GM12865 (cell line): ENCODE measurements at places on chromosomes 3 and 15.
A peak's percentile ranks its signal among the peaks of the same experiment; 100 is the strongest.

GRCh38 chr15:90557186-90558084 is 27.7 kb downstream of the CRTC3 start:
- DNase-seq = peak; percentile 41

GRCh38 chr15:70142072-70142321 is 44.3 kb upstream of the TLE3 start:
- DNase-seq = no peak

- DNase-seq = peak; percentile 6
Measured at GRCh38 chr15:60362321-60363086, 35.3 kb downstream of the ANXA2 start.

GRCh38 chr3:13134879-13135206 is 61.6 kb upstream of the IQSEC1 start:
- no peak for DNase-seq

DNA sequence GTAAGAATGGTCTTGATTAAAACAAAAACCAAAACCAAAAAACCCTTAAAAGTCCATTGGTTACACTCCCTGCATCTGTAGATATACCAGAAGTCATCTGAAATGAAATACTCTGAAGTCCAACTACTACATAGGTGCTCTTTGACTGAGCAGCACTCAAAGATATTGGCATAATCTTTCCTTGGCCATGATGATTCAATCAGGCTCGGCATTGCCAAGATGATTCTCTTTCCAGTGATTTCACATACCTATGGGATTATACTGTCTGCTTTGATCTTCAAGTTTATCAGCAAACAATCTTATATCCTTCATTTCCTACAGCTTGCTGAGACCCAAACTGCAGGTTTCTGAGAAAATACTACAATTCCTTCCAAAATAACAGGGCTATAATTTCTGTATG is 35.9 kb upstream of the DIPK2A start:
- no peak for DNase-seq

DNA sequence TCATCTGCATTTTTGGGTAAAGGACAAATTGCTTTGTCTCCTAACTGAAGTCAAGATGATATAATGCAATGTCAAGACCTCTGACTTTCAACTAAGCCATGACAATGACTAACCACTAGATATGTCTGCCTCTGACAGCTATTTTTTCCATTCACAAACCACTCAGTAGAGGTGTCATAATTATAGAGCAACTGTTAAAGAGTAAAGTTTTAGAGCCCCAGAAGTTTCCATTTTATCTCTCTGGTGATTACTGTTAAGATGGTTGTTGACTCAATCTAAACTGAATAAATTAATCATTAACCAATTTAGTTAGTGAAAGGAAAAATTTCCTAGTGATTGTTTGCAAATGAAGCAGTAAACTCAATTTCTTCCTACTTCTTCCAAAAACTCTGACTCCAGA is 779.9 kb downstream of the GRM7 start:
- DNase-seq = no peak

- DNase-seq = no peak
Measured at GRCh38 chr3:123590685-123591450, 6.0 kb upstream of the HACD2 start.

DNA sequence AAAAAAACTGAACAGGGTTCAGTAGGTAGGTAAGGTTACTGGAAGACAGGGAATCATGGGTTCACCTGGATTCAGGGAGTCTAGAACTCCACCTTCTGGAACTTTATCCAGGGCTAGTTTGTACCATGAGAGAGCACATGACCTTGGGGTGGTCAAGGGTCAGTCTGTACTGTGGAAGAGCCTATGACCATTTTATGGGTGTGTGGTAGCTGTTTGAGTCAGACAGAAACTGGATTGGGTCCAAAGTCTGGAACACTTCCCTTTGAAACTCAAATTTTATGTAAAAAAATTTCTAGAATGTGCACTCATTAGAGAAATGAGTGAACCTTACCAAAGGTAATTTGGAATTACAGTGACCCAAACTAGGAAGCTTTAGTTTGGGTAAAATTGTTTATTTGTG is 486.0 kb upstream of the AGTR1 start:
- DNase-seq = peak; percentile 31

DNA sequence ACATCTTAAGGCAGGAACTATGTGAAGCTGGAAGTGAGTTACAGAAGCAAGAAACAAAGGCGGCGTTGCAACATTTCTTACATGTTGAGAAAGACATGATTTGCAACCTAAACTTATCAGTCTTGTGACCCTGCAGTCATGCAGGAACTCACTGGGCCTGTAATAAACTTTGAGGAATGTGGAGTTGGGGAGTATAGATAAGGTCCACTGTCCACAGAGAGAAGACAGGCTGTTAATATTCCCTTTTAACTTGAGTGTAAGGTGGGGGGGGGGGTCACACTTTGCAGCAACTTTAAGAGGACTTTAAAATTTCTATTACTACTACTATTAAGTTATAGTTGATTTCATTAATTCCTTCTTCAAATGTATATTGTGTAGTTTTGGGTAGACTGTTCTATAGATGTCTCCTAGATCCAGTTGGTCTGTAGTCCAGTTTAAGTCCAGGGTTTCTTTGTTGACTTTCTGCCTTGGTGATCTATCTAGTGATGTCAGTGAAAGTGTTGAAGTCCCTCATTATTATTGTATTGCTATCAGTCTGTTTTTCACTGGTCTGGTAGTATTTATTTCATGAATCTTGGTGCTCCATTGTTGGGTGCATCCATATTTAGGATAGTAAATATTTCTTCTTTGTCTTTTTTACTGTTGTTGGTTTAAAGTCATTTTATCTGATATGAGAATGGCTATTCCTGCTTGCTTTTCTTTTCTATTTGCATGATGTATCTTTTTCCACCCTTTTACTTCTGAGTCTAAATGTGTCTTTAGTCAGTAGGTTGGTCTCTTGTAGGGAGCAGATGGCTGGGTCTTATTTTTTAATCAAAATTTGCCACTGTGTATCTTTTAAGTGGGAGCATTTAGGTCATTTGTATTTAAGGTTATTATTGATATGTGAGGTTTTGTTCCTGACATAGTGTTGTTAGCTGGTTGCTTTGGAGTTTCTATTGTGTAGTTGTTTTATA is 15.6 kb upstream of the FAM98B start:
- no peak for DNase-seq

- no peak for DNase-seq
Measured at GRCh38 chr3:44468572-44469520, 8.6 kb downstream of the ZNF445 start.

GRCh38 chr15:77282333-77282732 is 137.6 kb downstream of the PEAK1 start:
- no peak for DNase-seq

DNA sequence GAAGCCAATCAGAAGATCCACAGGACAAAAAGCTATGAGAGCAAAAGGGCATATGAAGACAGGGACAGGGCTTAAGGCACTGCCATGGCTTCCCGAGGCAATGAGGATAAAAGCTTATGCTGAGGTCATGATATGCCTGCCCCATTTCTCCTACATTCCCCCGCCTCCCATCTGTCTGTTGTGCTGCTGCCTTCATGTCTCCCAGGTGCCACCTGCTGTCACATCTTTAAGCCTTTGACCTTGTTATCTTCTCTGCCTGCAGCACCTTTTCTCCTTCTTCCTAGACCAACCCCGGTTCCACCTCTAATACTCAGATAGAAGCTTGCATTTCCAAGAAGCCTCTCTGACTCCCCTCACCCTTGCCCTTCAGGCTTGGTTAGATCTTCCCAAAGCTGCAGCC is 213.8 kb downstream of the ARRDC4 start:
- no peak for DNase-seq

DNA sequence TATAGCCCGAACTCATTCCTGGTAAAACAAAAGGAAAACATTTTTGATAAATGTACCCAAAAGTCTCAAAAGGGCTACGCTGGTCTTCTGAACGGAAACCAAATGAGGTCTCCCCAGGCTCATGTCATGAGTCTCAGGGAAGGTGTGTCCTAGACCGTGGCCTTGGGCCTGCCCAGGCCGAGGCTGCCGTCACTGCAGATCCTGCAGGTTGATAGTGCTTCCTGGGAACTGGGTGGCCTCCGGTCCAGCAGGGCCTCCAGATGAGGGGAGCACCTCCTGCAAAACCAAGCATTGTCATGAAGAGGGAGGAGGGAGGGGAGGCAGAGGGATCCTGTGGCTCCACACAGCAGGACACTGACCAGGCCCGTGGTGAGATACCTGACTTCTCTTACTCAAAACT is 37.5 kb downstream of the ZXDC start:
- no peak for DNase-seq

DNA sequence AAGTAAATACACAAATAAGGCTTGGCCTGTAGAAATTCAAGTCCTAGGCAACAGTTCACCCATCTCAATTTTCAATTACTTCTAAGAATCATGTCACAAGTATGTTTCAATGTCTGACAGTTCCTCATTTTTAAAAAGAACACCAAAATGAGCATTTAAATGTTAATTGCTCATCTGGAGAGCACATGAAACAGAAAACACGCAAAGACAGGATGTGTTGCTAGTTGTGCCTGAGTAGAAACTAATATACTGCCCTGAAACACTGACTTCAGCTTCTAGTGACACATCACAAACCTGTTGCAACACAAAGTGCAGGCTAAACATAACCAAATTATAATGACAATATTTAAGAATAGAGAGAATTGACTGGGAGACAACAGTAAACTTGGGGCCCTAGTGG is 167.3 kb upstream of the THBS1 start:
- peak; percentile 79 for DNase-seq

GRCh38 chr3:133469140-133469731 is 69.4 kb downstream of the BFSP2 start:
- DNase-seq = peak; percentile 66

- no peak for DNase-seq
Measured at GRCh38 chr3:42505849-42506410, 3.5 kb downstream of the VIPR1 start.

DNA sequence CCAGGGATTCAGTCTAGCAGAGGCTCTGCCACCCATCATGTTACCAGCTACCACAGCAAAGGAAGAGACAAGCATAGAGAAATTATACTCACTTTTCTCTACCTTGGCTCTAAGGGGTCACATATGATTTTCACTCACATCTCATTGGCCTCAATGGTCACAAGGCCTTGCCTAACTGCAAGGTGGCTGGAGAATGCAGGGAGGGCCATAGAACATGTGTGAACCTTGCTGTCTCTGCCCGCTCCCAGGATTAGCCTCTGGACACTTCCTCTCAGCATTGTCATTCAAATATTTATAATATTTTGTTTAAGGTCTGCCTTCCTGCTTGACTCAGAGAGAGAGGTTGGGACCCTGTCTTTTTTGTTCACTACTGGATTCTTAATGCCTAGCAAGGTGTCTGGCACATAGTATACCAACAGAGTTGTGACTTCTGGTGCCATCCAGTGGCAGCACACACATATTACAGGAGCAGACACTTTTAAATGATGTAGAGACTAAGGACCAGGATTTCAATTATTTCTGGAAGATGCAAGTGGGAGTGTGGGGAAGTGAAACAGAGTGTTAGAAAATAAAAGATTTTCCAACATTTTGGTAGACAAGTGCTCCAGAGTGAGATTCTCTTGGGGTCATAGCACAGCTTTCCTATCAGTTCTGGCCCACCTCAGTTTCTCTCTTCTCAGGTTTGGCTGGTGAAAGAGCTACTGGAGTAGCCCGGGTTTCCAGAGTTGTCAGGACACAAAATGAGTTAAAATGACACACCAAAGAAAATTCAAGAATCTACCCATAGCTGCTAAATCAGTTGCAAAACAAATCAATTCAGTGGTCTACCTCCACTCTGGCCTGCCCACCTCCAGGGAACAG is 119.0 kb upstream of the RASGRP1 start:
- peak; percentile 79 for DNase-seq

DNA sequence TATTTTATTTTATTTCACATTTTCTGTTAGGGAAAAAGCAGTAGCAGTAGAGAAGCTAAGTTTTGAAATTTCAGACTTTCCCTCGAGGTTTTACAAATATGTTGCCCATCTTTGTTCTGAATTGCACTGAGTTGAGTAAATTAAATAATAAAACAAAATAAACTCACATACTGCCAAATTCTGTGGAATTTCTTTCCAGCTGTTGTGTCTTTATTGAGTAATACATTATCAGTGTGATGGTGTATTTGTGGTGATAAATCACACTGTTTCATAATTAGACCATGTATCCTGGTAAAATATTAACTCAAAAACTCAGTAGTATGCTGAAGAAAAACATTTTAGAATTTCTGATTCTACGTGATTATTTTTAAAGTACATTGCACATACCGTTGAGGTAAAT is 592.1 kb downstream of the SI start:
- DNase-seq = no peak

DNA sequence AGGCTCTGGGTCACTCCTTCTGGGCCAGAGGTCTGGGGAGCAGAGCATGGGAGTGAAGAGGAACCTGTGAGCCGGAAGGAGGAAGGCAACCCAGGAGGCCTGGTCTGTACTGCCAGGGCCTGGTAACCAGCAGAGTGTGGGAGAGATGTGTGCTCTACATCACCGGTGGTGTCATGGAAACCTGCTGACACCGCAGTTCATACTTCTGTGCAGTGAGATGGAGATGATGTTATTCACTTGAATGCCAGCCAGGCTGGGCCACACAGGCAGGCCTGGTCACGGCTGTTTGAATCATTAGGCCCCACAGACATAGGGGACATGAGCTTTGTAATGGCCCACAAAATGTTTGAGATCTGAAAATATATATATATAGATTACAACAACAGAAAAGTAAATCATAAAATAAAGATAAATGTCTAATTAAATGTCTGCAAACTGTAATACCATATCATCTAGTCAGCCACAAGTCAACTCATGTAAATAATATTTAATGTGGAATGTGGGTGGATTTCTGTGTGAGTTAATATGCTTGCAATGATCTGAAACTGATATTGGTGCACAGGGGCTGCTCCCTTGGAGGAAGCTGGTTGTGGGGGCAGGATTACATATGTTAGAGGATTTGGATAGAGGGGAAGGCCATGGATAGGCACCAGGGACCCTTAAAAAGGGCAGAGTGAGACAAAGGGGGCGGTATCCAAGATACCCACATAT is 108.5 kb upstream of the PFN2 start:
- no peak for DNase-seq

DNA sequence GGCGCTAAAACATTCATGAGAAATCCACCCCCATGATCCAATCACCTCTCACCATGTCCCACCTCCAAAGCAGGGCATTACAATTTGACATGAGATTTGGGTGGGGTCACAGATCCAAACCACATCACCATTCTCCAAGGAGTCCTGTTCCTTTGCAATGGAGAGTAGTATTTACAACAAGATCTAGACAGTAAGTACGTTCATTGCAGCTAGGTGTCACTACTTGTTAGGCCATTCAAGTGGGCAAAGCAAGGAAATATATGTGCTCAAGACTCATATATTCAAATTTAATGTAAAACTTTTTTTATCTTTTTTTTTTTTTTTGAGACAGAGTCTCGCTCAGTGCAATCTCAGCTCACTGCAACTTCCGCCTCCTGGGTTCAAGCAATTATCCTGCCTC is 79.3 kb downstream of the AQP9 start:
- DNase-seq = no peak

GRCh38 chr3:124168271-124168670 is 176.3 kb upstream of the ROPN1 start:
- DNase-seq = peak; percentile 3

- DNase-seq = no peak
Measured at GRCh38 chr3:126917232-126917804, 65.6 kb upstream of the PLXNA1 start.

DNA sequence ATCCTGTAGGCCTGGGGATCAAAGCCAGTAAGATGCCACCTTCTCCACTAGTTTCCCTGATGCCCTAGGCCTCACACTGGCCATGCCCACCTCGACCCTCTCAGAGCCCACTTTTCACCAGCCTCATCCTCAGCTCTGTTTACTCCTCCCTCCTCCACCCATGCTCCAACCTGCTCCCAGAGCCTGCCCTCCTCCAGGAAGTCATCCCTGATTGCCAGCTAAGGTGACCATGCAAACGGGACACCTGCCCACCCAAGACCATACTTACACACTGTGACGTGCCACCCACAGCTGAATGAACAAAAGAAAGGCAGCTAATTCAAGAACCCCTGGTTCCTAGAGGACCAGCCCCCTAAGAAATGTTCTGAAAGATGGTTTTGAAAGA is 9.1 kb downstream of the PLCD1 start:
- no peak for DNase-seq
